ENCODE measurements at places on chromosomes 5 and 9.

GRCh38 chr5:54176066-54176830, 134.1 kb downstream of the ARL15 start:
- DNase-seq: no peak

- DNase-seq: no peak
Measured at GRCh38 chr5:170393235-170393634, 4.1 kb upstream of the KCNMB1 start.

DNA sequence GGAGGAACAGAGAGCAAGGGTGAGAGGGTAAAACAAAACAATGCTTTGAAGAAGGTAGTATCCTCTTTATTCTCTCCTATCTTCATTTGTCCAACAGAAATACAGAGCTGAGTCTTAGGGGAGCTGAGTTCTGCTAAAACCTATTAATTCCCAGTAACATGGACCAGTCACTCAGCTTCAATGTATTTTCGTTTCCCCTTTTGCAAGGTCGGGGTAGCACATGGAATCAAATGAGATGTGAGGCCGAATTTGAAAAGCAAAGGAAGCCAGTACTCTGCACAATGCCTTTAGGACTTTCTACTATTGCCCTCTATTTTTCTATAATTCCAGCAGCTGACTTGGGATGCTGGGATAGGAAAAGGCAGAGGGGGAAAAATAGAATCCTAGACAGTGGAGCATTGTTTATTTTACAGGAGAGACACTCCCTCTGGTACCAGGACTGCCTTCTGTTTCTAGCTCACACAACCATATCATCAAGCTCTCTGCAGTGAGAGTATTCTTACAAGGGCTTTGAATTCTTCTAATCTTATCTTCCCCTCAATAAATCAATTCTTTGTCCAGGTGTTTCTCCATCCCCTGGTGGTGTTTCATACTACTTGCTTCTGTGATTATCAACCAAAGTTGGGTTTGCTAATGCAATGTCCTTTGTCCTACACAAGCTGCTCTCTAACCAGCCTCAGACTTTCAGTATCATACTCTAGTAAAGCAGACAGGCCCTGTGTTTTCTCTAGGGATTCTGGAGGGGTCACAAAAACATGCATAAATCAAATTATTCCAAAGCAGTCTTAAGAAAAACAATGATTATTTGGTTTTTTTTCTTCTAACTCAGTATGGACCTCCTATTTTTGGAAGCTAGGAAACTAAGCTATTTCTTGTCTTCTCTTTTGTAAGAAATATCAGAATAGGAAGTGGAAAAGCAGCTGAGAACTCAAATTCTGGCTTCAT, 341.5 kb downstream of the OSTF1 start:
- DNase-seq: no peak

DNA sequence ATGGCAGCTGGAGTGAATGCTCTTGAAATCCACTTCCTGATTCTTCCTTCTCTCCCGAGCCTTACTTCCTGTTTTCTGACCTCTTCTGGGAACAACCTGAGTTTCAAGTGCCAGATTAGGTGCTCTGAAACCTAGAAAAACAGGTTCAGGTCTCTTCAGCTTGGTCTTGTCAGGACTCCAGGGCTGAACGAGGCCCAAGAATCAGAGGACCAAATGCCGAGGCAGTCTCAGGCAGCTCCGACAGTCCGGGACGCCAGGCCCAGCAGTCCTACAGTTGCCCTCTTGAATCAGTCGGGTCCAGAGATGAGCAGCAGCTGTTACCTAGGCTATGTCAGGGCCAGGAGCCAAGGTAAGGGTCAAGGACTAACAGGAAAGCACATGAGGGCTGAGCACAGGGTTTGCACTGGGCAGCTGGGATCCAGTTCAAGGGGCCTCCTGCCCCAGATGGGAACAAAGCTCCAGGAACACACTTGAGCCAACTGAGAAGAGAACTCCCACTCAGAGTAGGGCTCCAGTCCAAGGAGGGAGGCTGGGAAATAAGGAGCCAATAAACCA, 38.3 kb upstream of the ADRA1B start:
- DNase-seq: no peak

GRCh38 chr5:77971776-77972468, 195.8 kb upstream of the TBCA start:
- no peak for DNase-seq

DNA sequence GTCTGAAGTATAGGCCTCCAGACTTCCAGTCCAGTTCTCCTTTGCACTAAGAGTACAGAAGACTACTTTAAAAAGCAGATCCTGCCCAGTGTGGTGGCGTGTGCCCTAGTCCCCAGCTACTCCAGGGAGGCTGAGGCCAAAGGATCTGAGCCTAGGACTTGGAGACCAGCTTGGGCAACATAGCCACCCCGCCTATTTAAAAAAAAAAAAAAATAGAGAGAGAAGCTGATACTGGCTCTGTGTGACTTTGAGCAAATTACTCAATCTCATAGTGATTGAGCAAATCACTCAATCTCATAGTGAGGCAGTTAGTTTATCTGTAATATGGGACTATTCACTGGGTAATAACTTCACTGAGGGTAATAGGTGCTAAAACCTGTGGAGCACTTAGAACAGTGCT, 43.6 kb upstream of the KDM4C start:
- DNase-seq: no peak

DNA sequence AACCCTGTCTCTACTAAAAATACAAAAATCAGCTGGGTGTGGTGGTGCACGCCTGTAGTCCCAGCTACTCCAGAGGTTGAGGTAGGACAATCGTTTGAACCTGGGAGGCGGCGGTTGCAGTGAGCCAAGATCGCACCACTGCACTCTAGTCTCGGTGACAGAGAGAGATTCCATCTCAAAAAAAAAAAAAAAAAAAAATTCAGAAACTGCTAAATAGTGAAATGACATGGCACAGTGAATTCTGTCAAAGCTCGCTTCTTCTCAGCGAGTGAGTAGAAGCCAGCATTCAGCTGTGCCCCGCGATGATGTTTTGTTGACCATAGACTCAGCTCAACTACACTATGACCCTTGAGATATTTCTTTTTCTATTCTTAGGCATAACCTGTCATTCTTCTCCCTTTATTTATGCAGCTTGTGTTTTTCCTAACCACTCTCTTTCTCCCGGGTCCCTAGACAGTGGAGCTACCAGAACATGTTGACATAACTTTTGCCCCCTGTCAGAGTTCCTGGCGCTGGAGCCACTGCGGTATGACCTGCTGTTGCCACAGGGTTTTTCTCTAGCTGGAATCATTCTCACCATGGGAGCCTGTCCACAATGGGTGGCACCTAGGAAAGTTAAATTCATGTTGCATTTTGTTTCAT, 13.5 kb upstream of the IQGAP2 start:
- DNase-seq: no peak

DNA sequence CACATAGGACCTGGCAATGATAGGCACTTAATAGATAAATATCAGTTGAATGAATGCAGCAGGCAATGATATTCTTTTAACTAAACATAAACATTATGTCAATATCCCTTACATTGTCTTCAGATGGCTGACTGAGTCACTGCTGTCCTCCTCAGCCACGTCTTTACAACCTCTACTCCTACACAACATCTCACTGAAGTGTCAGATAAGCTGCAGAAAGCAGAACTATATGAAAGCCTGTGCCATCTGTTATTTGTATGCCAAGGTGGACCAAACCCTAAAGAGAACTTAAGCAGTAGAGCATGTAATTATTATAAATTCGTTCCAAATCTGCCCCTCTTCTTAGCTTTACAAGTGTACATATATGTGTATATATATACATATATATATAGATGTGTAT, 271.2 kb downstream of the RASEF start:
- no peak for DNase-seq

GRCh38 chr5:73451224-73452130, 2.9 kb upstream of the FOXD1 start:
- no peak for DNase-seq

DNA sequence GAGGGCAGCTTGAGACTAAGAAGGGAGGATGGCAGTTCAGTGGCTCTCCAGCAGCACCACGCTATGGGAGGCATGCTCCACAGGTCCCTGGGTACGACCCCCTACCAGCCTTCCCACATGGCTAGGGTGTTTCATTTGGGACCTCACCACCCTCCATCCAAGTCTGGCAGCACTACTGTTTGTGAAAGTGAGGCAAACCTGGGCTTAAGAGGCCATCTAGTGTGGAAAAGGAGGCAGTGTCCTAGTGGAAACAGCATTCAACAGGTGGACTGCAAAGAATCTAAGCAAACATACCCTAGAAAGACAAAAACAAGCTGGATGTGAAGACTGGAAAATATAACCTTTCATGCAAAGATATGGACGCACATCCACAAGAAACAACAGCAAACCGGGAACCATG, 4.8 kb upstream of the C5orf47 start:
- no peak for DNase-seq

DNA sequence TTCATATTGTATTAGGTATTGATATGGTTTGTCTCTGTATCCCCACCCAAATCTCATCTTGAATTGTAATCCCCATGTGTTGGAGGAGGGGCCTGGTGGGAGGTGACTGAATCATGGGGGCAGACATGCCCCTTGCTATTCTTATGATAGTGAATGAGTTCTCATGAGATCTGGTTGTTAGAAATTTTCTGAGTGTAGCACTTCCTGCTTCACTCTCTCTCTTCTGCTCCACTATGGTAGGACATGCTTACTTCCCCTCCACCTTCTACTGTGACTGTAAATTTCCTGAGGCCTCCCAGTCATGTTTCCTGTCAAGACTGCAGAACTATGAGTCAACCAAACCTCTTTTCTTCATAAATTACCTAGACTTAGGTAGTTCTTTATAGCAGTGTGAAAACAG, 187.4 kb upstream of the SLC24A2 start:
- DNase-seq: no peak

DNA sequence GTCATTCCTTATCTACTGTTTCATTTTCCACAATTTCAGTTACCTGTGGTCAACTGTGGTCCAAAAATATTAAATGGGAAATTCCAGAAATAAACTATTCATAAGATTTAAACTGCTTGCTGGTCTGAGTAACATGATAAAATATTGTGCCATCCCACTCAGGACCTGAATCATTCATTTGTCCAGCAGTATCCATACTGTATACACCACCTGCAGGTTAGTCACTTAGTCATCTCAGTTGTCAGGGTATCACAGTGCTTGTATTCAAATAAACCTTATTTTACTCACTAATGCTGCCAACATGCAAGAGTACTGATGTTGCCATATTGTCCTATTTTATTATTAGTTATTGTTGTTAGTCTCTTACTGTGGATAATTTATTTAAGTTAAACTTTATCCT, 139.7 kb downstream of the FBXO4 start:
- no peak for DNase-seq

DNA sequence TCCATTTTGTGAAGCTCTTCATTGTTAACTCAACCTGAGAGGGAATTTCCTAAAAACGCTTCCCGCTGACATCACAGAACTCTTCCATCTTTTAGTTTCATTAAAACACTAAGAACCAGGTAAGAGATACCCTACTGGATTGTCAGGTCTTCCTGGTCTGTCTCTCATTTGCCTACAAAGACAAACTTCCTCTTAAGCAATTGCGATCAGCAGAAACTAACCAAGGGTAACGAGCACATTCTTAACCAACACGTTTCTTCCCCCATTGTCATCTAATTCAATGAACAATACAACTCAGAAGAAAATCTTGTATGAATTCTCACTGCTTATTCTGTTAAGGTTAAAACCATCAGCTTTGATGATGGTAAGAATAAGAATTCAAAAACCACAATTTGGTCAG, 6.6 kb downstream of the FBXW11 start:
- DNase-seq: no peak

GRCh38 chr9:96299823-96300222, 2.2 kb downstream of the HSD17B3 start:
- no peak for DNase-seq

DNA sequence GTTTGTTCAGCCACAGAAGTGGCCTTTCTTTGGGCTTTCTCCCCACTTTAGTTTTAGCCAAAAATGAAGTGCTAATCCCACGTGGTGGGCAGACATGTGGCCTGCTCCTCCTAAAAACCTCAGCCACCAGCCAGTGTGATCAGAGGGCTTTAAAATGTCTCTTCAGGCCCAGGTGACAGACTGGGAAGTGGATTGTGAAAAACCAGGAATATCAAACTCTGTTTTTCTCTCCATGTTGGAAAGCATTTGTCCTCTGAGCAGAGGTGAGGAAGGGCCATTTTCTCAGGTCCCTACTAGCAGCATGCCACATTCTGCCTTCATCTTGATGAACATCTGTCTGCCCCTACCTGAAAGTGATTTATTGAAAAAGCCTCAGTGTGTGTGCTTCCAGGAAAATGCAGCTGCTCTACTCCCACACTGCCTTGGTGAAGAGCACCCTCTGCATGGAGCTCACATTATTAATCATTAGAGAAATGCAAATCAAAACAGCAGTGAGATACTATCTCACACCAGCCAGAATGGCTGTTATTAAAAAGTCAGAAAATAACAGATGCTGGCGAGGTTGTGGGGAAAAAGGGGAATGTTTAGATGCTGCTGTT, 181.2 kb upstream of the DMAC1 start:
- DNase-seq: no peak

DNA sequence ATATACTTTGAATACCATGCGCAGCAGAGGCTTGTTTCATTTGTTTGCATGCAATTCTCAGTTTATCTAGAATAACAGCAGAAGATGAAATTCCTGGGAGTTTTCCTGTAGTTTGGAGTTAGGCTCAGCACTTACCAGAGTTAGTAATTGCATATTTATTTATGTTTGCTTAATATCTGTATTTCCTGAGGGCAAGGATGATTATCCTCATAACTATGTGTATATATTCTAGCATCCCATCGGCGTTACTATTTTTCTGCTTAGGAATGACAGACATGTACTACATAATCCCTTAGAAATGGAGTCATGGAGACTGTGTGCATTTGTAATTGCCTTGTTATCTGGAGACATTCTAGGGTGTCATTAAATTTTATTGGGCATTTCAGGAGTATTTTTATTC, 1184.8 kb downstream of the DTWD2 start:
- no peak for DNase-seq

- no peak for DNase-seq
Measured at GRCh38 chr5:62152394-62153087, 153.5 kb upstream of the KIF2A start.

DNA sequence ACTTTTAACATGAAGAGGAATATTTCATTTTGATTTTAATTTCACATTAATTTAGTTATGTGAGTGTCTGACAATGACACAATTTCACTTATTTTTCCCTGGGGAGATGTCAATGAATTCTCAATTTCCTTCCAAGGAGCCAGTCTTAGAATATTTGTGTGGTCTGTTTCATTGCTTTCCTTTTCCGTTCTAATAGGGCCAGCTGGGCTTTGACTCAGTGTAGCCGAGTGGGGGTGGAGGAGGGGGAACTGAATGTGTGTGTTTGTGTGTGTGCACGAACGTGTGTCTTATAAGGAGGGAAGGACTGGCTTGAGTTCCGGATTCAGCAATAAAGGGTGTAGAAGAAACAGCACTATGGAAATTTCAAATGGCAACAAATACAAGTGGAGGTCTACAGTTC, 100.0 kb downstream of the BASP1 start:
- no peak for DNase-seq

DNA sequence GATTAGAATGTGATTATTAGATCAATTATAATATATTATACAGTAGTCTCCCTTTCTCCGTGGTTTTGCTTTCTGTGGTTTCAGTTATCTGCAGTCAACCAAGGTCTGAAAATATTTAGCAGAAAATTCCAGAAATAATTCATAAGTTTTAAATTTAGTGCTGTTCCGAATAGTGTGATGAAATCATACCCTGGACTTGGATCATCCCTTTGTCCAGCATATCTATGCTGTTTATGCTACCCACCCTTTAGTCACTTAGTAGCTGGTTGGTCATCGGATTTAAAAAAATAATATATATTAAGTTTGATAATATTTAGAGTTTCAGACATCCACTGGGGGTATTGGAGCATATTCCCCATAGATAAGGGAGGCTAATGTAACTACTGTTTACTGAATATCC, 19.6 kb downstream of the RMI1 start:
- DNase-seq: no peak

GRCh38 chr5:141793403-141793802, 84.8 kb downstream of the PCDH1 start:
- DNase-seq: no peak

Measured in stimulated activated CD8-positive, alpha-beta memory T cell treated with anti-CD3 and anti-CD28 coated beads, Interleukin-4, amount 100 ng/mL, for 1 hour (primary cell).